ENCODE measurements at places on chromosomes 13 and 19.

GRCh38 chr13:72403396-72404010 is 323.9 kb downstream of the MZT1 start:
- no peak for DNase-seq

DNA sequence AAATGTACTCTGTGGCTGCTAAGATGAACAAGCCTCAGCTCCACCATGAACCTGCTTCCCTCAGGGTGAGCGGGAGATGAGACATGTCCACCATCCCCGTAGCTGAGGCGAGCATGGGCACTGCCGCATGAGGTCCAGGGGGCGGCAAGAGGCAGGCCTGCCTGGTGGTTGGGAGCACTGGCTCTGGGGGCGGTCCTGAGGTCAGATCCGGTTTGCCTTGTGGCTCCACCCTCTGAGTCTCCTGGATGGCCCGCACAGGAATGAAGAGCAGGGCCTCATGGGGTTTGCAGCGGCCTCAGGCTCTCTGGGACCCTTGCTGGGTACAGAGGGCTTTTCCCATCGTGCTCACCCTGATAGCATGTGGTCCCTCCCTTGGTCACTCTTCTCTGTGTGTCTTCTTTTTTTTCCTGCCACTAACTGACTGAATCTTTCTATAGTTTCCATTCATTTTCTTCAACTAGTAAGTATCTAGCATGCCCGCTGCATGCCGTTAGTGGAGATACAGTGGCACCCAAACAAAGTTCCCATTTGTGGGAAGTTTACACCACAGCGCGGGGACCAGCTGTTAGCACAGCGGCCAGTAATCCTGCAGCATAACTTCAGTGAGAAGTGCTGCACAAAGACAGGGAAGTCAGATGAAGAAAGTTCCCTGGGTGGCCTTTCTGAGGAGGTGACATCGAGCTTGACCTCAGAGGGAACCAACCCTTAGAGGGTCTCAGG is 37.3 kb downstream of the CAPN12 start:
- no peak for DNase-seq

GRCh38 chr19:24159707-24160106 is 72.7 kb downstream of the ZNF254 start:
- no peak for DNase-seq

- no peak for DNase-seq
Measured at GRCh38 chr19:3210347-3211017, 14.0 kb upstream of the CELF5 start.

DNA sequence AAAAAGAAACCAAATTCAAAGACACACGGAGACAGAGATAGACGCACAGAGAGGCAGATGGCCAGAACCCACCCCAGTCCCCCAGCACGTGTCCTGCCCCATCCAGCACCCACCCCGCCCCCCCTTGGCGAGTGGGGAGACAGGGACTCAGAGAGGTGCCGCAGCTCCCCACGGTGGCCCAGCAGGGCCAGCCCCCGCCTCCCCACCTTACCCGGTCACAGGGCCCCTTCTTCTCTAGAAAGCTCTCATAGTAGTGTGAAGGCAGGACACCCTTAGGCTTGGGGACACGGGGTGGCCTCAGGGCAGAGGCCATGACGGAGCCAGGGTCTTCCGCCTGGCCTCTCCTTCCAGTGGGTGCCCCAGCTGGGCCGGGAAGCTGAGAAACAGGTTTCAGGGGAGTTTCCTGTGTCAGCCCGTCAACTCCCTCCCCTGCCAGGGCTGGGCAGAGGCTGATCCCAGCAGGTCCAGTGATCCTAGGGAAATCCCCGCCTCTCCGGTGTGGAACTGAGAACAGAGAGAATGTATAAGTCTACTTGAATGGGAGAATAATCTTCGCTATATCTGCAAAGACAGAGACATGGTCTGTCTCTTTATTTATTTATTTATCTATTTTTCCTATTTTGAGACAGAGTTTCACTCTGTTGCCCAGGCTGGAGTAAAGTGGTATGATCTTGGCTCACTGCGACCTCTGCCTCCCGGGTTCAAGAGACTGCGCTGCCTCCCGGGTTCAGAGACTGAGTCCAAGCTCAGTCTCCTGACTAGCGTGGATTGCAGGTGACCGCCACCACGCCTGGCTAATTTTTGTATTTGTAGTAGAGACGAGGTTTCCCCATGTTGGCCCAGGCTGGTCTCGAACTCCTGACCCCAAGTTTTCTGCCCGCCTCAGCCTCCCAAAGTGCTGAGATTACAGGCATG is at the start of gene STAP2:
Gene STAP2, minus strand, starts transcription at position 387 of the 915 bp plus-strand sequence. Its CDS starts 74 bp downstream, at position 313.
- no peak for DNase-seq

DNA sequence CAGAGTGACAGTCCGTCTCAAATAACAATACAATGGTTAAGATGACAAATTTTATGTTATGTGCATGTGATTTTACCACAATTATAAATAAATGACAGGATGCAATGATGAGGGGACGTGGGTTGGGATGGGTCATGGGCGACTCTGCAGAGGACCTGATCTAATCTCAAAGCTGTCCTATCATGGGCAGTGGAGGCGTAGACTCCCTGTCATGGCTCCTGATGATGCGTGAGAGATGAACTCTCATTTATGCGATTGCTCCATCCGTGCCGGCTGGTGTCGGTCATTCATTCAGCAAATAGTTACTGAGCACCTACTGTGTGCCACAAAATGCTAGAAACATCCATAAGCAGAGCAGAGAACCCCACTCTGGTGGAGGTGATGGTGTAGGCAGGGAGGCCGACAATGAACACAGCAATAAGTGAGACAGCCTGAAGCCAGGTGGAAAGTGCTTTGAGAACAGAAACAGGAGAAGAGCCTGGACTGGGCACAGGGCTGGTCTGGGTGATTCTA is 1.7 kb upstream of the REXO1 start:
- no peak for DNase-seq
